ENCODE measurements at places on chromosomes 4 and X.

DNA sequence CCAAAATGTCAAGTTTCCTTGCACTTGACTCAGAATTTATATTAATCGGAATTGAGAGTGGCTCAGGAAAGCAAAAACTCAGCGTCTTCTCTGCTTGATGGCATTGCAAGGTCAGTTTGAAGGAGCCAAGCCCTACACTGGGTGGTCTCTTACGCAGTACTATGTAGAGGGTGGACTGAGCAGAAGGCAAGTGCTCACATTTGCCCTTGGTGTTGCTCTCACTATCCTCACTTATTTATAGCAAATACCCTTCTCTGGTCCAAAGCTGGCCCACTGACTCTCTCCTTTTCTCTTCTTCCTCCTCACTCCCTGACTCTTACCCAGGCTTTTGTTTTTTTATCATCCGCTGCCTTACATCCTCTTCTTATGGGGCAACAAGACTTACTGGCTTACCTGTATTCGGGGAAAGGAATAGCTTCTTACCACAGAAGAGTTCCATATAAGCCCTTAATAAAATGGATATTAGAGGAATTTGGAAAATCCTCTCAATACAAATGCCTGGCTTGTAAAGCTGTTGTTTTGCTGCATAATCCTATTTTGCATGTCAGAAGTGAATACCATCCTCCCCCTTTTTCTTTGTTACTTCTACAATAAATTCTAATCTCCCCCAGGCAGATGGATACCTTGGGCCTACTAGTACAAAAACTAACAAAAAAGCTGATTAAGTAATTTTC lies 24.8 kb upstream of the GATB start:
- no peak for DNase-seq

DNA sequence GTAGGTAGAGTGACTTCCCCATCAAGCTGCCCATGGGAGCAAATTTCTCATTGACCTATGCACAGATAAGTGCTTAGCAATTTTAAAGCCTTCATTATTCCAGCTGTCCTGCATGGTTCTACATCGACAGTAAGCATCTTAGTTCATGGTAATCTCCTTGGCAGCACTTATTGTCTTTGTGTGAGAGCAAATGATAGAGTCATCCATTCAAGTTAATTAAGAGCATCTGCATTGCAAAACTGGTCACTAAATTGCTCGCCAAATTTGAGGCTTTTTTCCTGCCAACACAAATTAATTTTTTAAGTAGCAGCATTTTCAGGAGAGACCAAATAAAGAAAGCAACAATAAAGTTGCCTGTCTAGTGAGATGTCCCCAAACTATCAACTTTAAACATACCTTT lies 76.7 kb downstream of the SH3BGRL start:
- DNase-seq, result no peak

DNA sequence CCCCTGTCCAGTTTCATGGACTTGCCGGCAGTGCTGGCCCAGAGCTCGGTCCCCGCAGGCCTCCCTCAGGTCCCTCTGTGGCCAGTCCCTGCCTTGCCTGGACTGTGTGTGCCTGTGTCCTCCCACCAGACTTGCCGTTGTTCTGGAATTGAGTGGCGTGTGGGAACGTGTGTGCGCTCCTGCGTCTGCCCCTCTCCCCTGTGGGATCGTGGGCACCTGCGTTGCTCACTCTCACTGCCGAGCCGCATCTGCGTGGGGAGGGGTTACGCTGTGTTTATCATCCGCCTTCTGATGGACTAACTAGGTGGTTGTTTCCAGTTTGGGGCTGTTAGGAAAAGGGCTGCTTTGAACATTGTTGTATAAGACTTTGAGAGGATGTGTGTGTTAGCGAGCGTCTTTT lies 21.2 kb downstream of the PCGF3 start:
- no peak for DNase-seq

- no peak for DNase-seq
These were observed 831.3 kb downstream of the NLGN4X start for GRCh38 chrX:5397409-5397808.

GRCh38 chrX:45165726-45166125 lies 35.0 kb downstream of the DIPK2B start:
- DNase-seq, result no peak

GRCh38 chrX:44731160-44731559 lies 112.7 kb upstream of the DUSP21 start:
- no peak for DNase-seq

DNA sequence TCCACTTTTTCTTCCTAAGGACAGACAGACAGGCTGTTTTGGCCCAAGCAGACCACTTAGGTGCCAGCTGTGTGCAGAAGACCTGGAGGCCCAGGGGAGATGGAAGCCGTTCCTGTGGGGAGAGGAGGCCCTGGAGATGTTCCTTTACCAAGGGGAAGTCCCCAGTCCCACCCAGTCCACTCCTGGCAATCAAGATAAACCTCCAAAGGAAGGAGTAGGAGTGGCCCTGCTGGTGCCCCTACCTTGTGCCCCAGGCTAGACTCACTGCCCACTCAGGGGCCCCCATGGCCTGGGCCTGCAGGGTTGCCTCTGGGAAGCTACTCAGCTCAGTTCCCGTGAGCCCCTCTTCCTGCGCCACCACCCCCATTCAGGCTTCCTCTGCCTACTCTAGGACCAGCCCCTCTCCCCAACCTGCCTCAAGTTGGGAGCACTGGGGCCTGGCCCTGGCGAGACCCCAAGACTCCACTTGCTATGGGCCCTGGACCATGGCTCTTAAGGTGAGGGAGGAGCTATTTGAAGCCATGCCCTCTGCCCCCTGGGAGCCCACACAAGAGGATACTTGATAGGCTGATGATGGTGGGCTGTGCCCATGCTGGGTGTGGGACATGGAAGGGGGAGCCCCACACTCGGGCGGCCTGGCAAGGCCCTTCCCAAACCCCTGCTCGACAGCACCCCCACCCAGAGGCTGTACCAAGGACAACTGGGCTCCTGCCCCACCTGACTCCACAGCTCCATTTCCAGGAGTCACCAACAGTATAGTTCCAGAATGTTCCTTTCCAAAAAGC lies 24.8 kb upstream of the RNF4 start:
- DNase-seq, result no peak

DNA sequence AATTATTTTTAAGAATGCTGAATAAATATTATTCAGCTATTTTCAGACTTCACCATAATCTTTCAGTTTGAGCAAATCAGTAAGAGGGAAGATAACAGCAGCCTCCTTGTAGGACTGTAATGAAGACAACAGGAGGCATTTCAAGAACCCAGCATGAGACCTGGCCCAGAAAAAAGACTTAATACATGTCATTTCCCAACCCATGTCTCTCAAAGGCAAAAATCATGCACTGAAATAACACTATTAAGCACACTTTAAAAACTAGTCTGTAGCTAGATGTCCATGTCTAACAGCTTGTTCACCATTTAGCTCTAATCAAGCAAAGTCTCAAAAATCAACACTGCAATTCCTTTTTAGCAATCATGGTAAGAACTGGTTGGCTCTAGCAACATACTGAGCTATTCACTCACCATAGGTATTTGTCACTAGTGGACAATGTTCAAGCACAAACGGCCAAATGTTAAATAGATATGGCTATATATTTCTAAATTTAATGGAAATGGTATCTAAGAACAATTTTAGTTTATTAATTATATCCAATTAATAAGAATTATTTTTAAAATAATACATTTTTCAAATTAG lies 109.9 kb downstream of the WDFY3 start:
- no peak for DNase-seq

GRCh38 chr4:101357751-101358150 lies 10.4 kb upstream of the PPP3CA start:
- DNase-seq, result no peak

DNA sequence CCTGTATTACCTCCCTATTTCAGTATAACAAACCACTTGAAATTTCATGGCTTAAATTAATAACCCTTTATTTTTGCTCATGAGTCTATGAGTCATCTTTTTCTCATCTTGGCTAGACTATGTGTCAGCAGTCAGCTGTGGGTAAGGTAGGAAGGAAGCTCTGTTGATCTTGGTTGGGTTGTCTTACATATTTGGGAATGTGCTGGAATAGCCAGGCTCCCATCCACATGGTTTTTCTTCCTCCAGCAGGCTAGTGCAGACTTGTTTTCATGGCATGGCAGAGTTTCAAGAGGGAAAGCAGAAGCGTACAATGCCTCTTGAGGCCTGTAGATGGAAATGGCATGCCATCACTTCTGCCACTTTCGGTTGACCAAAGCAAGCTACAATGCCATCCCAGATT lies 89.7 kb downstream of the LINC00632 start:
- DNase-seq, result no peak

DNA sequence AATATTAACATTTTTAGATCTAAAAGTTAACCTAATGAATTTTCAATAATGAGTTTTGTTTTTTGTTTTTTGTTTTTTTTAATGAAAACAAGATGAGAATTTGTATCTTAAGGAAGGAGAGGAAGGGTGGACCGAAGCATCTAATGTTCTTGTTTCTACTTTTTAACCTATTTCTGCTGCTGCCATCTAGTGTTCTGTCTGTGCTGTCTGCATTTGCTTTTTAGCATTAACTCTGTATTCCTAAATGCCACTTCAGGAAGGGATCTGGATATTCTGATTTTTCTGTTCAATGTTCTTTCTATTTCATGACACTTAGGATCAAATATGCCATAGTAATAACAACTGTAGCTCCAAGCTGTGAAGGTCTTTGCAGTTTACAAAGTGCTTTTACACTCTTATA lies 161.7 kb downstream of the BRWD3 start:
- DNase-seq, result no peak
